Esophagus mucosa (tissue), 1 donor: ENCODE measurements at places on chromosomes 5 and 9.

- ATAC-seq: no peak
Observed at GRCh38 chr5:109246841-109247592, 162.8 kb downstream of the PJA2 start.

DNA sequence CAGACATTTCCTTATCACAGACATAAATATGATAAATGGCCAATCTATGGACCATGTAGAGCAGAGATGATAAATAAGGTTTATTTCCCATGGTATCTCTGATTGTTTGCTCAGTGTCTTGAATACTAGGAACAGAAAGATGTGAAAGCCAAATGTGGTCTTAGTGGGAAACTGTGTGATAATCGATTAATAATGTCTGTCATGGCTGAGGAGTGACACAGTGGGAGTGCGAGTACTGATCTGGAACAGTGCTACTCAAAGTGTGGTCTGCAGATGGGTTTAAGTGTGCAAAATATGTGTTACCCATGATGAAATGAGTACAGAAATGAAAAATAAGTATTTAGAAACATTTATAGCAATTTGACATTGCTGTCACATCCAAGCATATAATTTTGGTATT, 92.5 kb downstream of the PTTG1 start:
- ATAC-seq: no peak

DNA sequence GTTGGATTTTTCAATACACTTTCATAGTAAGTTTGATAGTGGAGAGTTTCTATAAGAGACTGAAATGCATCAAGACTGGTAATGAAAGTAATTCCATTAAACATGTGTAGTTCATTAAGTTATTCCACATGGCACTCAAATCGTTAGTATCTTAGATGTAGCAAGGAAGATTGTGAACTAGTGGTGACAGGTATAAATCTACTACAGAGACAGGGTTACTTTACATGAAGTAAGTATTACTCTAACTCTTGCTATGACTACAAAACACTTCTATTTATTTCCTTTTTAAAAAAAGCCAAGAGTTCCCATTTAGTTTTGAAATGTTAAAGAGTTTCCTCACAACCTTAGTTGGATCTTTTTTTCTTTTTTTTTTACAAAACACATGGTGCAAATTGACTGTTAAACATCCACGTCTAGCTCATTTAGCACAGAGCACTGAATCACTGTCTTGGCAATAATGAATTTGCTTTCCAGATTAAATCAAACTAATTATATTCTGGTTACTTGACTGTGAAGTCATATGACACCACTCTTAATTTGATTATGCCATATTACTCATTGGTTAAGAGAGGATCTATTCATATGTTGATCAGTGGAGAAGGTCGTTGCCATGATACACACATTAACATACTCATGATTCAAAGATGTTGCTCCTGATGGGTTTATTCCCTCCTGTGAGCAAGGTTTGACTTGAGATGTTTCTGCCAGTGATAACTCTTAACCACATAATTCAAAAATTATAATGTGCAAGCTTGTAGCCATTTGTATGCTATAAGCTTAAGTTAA, 644.8 kb downstream of the EFNA5 start:
- ATAC-seq: no peak

- no peak for ATAC-seq
Observed at GRCh38 chr5:74187757-74188156, 452.8 kb downstream of the ENC1 start.

- peak; percentile 25 for ATAC-seq
Observed at GRCh38 chr9:77427256-77427927, 220.7 kb downstream of the GNA14 start.

DNA sequence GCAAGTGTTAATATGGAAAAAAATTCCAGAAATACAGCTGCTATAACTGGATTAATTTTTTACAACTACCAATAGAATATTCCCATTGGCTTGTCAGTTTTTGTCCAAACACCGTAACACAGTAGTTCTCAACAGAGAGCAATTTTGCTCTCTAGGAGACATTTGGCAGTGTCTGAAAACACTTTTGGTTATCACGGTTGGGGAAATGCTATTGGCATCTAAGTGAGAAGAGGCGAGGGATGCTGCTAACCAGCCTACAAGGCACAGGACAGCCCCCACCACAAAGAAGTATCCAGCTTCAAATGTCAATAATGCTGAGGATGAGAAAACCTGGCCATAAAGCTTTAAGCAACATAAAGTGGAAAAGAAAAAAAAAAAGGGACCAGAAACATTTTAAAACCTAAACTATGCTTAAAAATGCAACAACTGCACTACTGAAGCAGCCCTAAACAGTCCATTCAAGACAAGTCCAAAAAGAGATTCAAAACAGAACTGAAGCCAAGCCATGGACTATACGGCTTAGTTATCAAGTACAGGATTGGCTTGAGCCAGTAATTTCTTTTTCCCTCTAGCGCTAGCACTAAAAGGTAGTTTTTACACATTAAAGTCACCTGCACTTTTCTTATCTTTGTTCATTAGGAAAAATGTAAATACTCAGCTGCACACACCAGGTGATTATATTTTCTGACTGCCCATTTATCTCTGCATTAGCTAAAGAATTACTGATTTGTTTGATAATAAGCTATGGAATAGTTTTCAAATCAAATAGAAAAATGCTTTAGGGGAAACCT, 83.9 kb downstream of the NR3C1 start:
- ATAC-seq: no peak

DNA sequence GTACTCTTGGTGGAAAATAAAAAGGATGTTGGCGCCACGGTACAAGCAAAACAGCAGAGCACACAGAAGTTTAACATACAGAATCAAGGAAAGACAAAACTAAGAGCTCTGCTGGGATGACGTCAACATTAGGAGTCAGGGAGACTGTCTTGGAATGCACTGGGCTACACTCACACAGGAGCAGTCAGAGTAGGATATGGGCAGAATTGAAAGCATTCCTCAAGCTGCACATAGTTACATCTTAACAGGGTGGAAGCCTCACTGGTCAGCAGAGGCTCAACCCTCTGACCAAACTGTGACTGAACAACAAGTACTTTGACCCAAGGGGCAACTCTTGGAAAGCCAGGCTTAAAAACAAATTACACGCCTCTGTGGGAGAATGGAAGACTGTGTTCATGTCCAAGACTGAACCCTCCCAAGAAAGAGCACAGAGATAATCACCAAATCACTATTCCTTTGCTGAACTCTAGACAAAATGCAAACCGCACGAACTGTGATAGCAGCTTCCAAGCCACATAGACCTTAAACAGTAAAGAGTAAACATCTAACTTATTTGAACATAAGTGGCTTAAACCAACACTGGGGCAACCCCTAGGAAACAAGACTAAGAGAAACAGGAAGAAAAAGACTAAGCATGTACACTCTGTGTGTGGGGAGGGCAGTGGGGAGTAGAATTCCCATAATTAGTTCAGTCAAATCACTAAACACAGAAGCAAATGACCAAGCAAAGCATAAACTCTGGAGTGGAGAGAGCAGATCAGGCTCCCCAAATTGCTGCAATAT, 772.7 kb downstream of the PRELID2 start:
- no peak for ATAC-seq

DNA sequence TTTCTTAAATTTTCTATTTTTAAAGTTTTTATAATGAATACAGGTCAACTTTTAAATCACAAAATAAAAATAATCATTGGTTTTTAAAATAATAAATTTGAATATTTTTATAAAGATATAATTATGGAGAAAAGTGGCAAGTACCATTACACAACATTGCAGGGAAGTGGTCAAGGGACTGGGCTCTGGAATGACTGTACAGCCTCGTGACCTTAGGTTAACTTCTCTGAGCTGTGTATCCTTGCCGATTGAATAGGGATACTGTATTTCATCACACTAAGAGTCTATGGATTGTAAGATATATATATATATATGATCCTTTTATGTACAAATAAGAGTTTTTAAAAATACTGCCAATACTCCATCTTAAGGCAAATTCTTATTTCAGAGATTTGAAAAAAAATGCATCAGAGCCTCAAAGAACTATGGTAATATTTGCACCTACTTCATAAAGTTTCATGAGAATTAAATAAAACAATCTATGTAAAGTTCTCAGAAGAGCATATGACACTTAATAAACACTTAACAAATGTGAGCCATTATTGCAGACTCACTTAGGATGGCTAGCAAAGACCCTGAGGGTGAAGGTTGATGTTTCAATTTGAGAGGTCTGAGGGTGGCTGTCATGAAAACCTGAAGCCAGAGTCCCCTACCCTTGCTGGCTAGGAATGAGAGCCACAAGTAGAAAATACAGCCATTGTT, 136.5 kb downstream of the CCDC192 start:
- no peak for ATAC-seq

DNA sequence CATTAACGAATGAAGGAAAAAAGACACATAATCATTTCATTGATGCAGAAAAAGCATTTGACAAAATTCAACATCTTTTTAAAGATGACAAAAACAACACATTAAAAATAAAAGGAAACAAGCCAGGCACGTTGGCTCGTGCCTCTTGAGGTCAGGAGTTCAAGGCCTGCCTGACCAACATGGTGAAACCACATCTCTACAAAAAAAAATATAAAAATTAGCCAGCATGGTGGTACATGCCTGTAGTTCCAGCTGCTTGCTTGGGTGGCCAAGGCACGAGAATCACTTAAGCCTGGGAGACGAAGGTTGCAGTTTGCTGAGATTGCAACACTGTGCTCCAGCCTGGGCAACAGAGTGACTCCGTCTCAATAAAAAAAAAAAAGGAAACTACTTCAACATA, 77.0 kb downstream of the ERCC6L2 start:
- no peak for ATAC-seq

GRCh38 chr9:15306068-15306756, 804 bp downstream of the TTC39B start:
- ATAC-seq: peak; percentile 67

GRCh38 chr5:5332287-5332686, 90.2 kb upstream of the ICE1 start:
- no peak for ATAC-seq
